ENCODE measurements at places on chromosomes 16 and 17. TPM values are rescaled to one million over a fixed set of nuclear protein-coding genes. Genes with fewer than 3 reads are reported as not detected.

The SPNS2 gene
- total RNA-seq: 79.3 TPM

The SULT1A1 gene
- 11.5 TPM for total RNA-seq

The PLCG2 gene
- 14.2 TPM for total RNA-seq

GRCh38 chr17:77145612-77146245, 5.0 kb downstream of the SEC14L1 start:
- DNase-seq: no peak

DNA sequence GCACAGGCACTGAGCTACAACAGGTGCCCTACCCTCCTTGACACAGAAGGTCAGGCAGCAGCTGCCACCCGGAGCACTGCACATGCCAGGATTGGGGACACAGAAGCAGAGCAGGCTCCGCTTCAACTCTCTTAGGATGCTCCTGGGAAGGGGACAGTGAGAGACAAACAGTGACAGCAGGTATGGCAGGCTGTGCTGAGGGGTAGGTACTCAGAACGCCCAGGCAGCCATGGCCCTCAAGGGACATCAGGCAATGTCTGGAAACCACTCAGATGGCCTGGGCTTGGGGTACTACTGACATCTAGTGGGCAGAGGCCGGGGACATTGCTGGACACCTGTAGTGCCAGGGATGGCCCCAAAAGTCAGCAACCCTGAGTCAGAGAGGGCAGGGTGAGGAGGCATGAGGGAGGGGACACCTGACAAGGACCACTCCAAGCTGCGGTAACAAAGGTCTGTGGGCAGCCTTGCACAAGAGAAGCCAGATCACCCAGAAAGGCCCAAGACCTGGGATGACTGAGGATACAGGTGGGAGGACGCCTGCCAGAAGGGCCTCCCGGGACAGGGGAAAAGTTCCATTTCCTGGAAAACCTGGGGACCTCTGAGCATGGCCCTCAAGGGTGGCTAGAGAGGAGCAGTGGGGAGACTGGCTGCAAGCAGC, 21.2 kb downstream of the PEMT start:
- no peak for DNase-seq

DNA sequence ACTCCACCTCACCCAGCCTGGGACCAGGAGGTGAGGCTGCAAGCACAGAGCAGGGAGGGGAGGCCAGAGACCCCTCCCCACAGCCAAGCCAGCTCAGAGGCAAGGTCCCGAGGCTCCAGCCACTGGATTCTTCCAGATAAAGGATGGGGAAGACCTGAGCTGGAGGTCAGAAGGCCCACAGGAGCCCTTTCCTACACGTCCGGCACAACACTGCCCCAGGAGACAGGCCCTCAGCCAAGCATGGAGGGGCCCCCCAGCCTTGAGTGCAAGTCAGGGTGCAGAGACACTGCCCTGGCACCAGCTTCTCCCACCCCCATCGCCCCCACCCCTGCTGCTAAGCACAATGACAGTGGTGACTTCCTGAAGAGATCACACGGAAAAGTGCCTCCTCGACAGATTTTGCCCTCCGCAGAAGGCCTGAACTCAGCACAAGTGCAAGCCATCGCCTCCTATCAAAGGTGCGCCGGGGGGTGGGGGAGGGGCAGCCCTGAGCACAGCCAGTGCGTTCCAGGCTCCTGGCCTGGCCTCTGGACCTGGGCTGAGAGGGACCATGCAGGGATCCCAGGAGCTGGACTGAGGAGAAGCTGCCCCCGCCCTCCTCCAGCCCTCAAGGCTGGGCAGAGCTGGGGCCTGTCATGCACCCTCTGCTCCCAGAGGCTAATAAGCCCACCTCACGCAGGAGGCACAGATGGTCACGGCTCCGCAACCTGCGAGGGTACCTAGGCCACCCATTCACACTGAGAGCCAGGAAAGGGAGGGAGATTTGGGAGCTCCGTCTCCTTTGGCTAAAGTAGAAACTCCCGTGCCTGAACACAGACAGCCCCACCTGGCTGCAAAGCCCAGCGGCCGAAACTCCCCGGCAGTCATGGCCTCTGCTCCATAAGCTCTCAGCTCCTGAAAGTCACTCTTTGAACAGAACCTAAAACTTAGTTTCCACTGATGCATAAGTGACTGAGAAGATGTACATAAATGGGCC, 2.7 kb downstream of the MAFG start:
- DNase-seq: no peak

- DNase-seq: no peak
Observed at GRCh38 chr17:42055027-42055426, 4.6 kb upstream of the C17orf113 start.
